ENCODE measurements at places on chromosomes 11 and 22.

- peak; percentile 97 for DNase-seq
Observed at GRCh38 chr11:9760193-9760575, 96.3 kb downstream of the SWAP70 start.

DNA sequence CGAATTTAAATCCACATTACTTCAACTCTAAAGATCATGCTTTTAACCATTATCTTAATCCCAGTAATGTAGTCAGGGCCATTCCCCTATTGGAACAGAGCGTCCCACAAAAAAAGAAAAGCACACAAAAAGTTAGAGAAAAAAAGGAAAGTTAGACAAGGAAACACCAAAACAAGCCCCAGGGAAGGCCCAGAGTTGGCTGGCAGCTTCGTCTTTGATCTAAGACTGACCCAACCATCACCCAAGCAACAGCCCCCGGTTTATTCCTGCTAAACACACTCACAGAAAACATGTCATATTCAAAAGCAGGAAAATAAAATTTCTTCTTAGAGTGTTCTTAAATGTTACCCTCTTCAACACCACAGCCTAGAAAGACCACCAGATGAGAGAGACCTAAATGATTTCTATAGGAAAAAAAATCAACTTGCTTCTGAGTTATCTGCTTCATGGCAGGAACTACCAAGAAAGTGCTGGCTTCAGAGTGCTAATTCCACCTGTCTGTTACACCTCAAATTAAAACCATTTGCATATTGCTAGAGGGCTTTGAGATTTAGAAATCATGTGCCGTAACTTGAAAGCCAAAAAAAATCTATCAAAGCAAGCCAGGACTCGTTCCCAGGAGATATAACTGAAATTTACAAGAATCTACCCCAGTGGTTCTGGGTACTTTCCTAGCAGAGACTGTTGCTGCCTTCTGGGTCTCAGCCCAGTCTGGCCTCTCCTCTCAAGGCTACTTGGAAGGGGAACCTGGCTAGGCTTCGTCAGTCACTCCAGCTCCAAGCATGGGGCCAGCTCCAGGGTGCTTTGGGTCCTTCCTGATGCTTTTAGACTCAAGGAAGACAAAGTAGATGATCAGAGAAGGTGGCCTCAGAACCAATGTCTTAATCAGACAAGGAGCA is 31.2 kb downstream of the POU2AF3 start:
- no peak for DNase-seq

DNA sequence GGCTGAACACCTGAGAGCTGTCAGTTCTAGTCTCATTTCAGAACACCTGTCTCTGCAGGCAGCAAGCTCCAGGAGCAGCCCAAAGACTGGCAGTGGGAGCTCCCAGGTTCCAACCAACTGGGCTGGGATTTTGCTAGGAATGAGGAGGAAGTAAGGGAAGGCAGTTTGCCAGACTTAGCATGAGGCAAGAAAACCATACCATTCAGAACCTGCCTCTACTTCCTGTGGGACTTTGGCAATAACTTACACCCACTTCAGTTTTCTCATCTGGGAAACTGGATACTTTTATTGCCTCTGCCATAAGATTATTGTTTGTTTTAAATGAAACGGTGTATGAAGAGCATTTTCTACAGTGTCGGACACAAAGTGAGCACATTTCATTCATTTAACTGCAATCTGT is 363.7 kb upstream of the ISX start:
- no peak for DNase-seq

DNA sequence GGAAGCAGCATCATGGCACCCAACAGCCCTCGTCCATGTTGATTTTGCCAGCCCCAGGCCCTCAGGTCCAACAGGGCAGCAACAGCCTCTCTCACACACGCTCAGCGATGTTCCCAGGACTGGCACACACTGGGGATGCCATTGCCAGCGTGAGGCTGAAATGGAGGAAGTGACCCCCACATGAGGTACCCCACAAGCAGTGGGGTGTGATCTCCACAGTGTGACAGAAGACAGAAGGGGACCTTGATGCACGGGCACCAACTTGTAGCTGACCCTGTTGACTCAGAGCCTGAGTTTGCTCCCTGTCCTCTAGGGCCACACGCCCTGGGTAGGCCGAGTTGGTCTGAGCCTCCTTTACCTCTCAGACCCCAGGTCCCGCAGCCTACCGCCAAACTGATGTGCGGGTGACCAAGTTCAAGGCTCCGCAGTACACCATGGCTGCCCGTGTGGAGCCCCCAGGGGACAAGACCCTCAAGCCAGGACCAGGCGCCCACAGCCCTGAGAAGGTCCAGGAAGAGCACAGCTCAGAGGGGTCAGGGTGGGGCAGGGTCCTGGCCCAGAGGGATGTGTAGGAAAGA is 6.2 kb downstream of the SCGB1C1 start:
- no peak for DNase-seq

DNA sequence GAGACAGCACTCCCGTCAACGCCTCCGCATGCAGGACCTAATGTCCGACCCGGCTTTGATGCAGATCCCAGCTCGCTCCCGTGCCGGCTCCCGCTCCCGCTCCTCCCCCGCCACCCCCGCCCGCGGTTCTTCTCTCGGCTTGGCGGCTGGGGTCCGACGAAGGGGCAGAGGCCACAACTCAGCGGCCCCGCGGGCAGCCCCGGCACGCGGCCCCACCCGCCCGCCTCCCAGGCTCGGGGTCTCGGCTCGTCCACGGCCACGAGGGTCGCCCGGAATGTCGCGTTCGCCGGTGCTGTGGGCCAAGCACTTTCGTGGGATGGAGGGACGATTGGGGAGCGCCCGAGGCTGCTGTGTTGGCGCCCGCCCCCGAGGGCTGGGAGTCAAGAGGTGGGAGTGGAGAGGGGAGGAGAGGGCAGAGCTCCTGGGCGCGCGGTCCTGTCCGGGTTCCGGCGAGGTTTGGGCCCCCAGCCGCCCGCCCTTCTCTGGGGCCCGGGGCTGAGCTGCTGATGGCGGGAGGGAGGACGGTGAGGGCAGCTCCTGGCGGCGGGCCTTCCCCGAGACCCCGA is 5.3 kb upstream of the TBX1 start:
- no peak for DNase-seq

DNA sequence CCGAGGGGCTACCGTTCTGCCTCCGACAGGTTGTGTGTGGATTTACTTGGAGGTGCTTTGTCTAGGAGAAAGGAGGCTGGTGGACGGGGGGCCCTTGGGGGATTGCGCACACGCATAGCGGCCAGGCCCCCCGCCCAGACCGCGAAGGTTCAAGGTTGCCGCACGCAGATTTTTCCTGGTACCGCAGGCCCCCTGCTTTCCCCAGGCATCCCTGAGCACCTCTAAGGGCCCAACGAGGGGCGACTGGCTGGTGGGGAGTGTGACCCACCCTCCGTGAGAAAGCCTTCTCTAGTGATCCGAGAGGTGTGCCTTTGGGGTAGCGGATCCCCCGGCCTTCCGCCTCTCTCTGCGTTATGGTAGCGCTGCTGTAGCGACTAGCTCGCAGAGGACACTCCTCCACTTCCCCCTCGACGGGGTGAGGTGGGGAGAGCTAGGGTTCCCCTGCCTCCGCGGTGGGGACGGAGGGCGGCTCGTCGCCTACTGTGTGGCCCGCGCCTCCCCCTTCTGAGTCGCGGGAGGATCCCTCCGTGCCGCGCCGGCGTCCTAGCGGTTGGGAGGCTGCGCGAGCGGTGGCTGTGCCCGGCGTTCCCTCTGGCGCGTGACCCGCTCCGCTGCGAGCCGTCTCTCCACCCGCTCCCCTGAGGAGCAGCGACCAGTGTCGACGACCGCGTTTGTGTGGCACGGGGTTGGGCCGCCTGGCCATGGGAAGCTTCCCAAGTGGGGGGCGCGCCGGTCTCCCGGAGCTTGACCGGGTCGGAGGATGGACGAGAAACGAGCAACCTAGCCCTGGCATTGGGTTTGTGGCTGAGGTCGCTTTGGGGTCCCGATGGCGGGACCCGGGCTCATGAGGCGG is 3900.0 kb upstream of the OR11H1 start:
- DNase-seq: no peak

- DNase-seq: no peak
Observed at GRCh38 chr22:49620003-49620556, 207.6 kb downstream of the BRD1 start.

GRCh38 chr11:93952082-93952780 is 68.9 kb upstream of the HEPHL1 start:
- DNase-seq: no peak

All from choroid plexus epithelial cell (primary cell).